ENCODE measurements at places on chromosomes 1 and 21. TPM values are rescaled to one million over a fixed set of nuclear protein-coding genes. Genes with fewer than 3 reads are reported as not detected.

GRCh38 chr21:16942703-16943102 is 570.1 kb upstream of the CXADR start:
- no peak for DNase-seq
- H3K4me1 ChIP-seq = no peaks in the 10 kb centered on the region
- H3K36me3 ChIP-seq = no peaks in the 10 kb centered on the region
- H3K27me3 ChIP-seq = no peaks in the 10 kb centered on the region

GRCh38 chr1:168400139-168400538 is 119.5 kb downstream of the TBX19 start:
- no peaks in the 10 kb centered on the region for H3K27me3 ChIP-seq
- H3K27ac ChIP-seq = no peak overlapping the region
- H3K4me1 ChIP-seq = no peaks in the 10 kb centered on the region
- no peak overlapping the region for H3K4me3 ChIP-seq
- no peaks in the 10 kb centered on the region for H3K36me3 ChIP-seq

DNA sequence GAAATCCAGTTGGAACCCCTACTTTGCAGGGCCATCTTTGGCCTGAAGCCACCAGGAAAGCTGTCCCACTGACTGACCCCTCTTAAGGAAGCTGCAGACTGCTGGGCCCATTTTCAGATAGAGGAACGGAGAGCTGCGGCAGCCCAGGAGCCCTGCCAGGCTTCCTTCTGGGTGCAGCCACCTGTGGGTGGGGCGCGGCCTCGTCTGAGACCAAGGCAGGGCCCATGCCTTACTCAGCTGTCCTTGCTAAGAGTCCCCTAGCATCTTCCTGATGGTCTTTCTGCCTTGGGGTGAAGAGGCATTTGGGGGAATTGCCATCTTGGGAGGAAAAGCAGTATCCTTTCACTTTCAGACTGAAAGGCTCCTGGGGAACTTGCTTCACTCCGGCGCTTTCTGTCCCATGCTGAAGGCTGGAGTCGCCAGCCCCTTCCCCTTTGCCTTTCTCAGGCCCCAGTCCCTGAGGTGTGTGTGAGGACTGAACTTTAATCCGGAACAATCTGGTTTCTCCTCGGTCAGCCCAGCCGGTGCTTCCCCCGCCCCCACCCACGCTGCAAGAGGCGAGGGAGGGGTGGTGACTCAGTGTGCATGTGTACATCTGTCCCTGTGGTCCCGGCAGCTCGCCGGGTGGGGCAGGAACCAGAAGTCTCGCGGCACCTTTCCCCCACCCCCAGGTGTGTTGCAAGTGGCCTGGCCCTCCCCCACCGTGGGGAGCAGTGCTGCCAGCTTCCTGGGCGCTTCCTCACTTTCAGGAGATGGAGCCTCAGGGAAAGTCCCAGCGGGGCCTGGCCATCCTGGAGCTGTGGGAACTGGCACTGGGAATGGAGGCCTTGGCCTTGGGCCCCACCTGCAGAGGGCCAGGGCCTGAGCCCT is 5.1 kb downstream of the ZC3H12A start:
- H3K27me3 ChIP-seq = no peaks in the 10 kb centered on the region
- peak overlapping the region; percentile 76 for H3K27ac ChIP-seq
- peaks cover 39% of the 10 kb centered on the region for H3K4me1 ChIP-seq
- peaks cover 50% of the 10 kb centered on the region for H3K36me3 ChIP-seq
- H3K4me3 ChIP-seq = peak overlapping the region; percentile 8

DNA sequence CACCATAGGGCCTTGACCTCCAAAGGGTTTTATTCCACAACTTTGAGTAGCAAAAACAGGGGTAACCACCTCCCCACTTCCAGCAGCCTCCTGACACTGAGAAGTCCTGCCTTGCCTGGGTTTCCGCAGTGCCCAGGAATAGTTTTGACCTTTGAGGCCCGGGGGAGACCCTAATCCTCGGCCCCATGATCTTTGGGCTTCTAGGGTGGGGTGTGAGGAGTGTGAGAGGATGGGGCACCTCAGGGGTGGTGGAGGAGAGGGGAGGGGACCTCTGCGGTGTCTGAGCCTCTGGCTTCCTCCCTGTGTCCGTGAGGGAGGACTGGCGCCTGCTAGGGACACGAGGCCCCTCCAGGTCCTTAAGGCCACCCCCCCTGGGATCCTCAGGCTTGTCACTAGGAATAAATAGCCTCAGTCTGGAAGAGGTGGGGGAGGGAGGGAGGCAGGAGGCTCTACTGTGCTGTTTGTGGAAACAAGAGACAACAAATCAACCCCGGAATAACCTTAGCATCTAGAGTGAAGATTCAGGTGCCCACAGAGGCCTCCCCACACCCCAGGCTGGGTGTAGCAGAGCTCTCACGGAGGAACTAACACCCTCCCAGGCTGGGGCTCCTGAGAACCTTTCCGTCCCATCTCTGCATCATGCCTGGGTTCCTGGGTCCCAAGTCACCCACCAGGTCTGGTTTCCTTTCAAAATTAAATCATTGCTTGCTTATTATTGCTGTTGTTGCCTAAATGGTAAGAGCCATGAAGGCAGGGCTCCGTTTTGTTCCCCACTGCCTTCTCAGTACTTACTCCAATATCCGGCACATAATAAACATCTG is 904 bp upstream of the FHL3 start:
- H3K4me1 ChIP-seq = peaks cover 38% of the 10 kb centered on the region
- no peak overlapping the region for H3K27ac ChIP-seq
- H3K4me3 ChIP-seq = no peak overlapping the region
- H3K27me3 ChIP-seq = peaks cover 6% of the 10 kb centered on the region

- H3K4me1 ChIP-seq = no peaks in the 10 kb centered on the region
- H3K4me3 ChIP-seq = no peak overlapping the region
- H3K27ac ChIP-seq = no peak overlapping the region
Measured at GRCh38 chr1:68181165-68181556, 51.2 kb downstream of the WLS start.

DNA sequence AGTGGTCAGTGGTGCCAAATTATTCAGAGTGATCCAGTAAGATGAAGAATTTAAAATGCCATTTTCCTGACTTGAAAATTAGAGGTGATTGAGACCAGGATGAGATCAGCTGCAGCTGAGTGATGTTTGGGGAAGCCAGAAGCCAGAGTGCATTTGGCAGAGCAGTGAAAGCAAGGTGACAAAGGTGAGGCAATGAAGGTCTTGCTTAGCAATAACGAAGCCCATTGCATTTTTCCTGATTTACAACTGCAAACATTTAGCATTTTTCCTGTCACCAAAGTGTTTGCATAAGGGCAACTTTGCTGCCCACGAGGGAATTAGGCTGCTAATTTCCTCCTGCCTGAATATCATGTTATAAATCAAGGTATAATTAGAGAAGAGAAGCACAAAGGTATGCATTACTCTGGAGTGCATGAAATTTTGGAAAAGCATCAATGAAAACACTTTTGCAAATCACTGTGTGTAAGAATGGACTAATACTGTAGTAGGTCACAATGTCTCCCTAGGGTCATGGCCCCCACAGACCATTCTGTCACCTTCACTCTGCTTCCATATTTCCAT is 188.2 kb upstream of the LYPLAL1 start:
- no peak overlapping the region for H3K27ac ChIP-seq
- no peaks in the 10 kb centered on the region for H3K4me1 ChIP-seq
- H3K36me3 ChIP-seq = no peaks in the 10 kb centered on the region

DNA sequence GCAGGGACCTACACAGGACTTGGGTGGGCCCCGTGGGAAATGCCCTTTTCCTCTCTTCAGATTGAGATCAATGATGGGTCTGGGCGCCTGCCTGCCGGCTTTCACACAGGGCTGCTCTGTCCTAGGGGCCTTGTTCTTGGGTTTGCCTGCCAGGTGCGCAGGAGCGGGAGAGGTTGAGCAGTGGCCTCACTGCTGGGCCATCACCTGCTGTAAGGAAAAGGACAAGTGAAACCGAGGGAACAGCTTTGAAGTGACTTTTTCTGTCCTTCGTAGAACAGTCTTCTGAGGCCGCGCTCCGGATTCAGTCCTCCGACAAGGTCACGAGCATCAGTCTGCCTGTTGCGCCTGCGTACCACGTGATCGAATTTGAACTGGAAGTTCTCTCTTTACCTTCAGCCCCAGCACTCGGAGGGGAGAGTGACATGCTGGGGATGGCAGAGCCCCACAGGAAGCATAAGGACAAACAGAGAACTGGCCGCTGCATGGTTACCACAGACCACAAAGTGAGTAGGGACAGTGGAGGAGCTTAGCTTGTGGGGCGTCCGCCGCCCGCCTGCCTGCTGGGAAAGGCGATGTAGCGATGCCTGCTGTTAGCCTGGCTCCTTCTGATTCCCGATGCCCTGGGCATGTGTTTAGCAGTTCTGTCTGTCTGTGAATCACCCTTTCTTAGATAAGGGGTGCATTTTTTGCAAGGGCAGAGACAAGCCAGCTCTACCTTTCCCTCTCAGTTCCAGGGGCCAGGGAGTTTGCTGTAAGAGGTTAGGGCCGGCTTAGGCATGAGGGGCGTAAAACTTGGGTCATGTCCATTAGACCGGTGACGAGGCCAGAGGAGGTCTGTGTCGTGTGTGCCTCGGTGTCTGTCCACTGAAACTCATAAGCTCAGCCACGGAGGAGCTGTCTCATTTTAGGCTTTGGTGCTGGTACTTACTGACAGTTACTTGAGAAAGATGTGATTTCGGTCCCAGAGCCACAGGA is 19.5 kb upstream of the PWP2 start:
- peaks cover 27% of the 10 kb centered on the region for H3K4me1 ChIP-seq
- H3K36me3 ChIP-seq = peaks cover 87% of the 10 kb centered on the region
- no peak overlapping the region for H3K27ac ChIP-seq

GRCh38 chr1:114089502-114090138 is 64.0 kb downstream of the SYT6 start:
- H3K4me3 ChIP-seq = no peak overlapping the region
- no peak overlapping the region for H3K27ac ChIP-seq
- no peaks in the 10 kb centered on the region for H3K36me3 ChIP-seq
- no peaks in the 10 kb centered on the region for H3K4me1 ChIP-seq

DNA sequence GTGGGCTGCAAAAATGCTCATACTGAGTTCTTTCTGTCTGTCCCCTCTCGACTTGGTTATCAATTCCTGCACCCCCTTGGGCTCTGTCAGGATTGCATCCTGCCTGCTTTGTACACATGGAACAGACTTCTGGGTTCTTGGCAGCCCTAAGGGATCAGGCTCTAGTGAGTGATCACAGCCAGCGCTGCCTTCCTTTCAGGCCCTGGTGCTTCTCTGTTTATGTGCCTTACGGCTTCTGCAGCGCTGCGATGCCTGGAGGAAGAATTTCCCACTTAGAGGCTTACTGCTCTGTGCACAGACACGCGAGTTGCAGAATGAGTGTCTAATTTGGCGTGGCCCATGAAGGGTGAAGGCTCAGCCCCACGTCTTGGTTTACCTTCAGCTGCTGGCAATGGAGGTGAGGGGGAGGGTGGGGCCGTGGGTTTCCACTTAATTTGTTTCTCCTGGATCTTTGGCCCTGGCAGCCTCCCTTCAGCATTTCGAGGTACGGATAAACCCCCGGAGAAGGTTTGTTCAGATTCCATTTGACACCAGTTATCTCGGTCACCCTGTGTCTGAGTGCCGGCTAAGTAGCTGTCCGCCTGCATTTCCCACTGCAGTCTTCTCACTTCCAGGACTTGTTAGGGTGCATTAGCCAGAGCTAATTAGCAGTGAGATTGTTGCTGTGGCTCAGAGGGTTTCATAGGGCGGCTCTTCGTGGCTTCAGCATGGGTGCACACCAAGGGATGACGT is 227.3 kb downstream of the DYRK1A start:
- H3K27me3 ChIP-seq = no peaks in the 10 kb centered on the region
- no peaks in the 10 kb centered on the region for H3K36me3 ChIP-seq
- H3K27ac ChIP-seq = no peak overlapping the region
- DNase-seq = no peak
- H3K4me1 ChIP-seq = no peaks in the 10 kb centered on the region

GRCh38 chr1:30695439-30695841 is 27.9 kb downstream of the MATN1 start:
- peaks cover 6% of the 10 kb centered on the region for H3K27me3 ChIP-seq
- H3K36me3 ChIP-seq = no peaks in the 10 kb centered on the region
- DNase-seq = no peak
- no peaks in the 10 kb centered on the region for H3K4me1 ChIP-seq

- H3K4me1 ChIP-seq = peaks cover 99% of the 10 kb centered on the region
- peak overlapping the region; percentile 65 for H3K27ac ChIP-seq
- peak overlapping the region; percentile 3 for H3K4me3 ChIP-seq
- no peak for DNase-seq
- H3K36me3 ChIP-seq = peaks cover 6% of the 10 kb centered on the region
- H3K27me3 ChIP-seq = peaks cover 79% of the 10 kb centered on the region
Measured at GRCh38 chr1:155012776-155013602, 10.4 kb downstream of the ZBTB7B start.

- peaks cover 81% of the 10 kb centered on the region for H3K36me3 ChIP-seq
- no peak for DNase-seq
- no peak overlapping the region for H3K4me3 ChIP-seq
Measured at GRCh38 chr1:30735668-30736498, 12.5 kb upstream of the MATN1 start.

DNA sequence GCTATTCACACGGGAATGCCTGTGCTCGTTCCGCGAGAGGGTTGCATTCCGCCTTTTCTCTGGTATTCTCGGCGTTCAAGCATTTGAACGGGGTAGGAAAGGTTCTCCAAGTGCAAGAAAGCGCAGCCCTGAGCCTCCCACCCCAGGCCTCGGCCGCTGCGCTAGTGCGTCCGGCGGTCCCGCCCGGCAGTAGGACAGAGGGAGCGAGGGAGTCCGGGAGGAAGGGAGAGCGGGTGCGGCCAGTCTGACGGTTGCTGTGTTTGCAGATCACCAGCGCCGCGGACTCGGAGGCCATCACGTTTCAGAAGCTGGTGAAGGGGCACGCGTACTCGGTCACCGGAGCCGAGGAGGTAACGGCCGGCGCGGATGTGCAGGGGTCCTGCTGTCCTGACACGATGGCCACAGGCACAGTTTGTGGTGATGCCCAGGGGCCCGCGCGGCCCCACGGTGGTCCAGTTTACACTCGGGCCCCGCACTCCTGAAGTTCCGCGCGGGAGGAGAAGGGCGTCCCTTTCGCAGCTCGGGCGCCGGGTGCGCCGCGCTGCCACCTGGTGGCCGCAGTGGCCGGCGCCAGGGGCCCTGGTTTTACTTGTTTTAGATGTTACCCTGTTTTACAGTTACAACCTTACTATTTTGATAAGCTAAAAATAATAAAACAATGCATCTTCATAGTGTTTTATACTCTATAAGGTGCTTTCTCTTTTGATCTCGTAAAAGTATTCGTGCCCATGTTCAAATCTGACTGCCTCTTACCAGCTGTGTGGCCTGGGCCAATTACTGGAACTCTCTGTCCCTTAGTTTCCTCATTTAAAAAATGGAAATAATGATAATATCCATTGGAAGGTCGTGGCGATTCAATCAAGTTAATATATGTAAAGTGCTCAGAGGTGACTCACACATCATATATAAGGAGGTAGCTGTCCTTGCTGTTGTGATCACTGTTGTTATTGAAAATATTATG is 36.7 kb downstream of the CAPN2 start:
- H3K27ac ChIP-seq = no peak overlapping the region
- no peaks in the 10 kb centered on the region for H3K4me1 ChIP-seq
- H3K27me3 ChIP-seq = no peaks in the 10 kb centered on the region
- DNase-seq = peak; percentile 27

GRCh38 chr1:10489291-10490055 is 14.7 kb downstream of the PEX14 start:
- H3K4me1 ChIP-seq = no peaks in the 10 kb centered on the region
- H3K36me3 ChIP-seq = no peaks in the 10 kb centered on the region
- H3K27ac ChIP-seq = no peak overlapping the region
- DNase-seq = no peak
- H3K4me3 ChIP-seq = no peak overlapping the region

COL6A2 gene
- total RNA-seq = 55.2 TPM

HTR6 gene
- total RNA-seq = not detected

COL18A1 gene
- 18.9 TPM for total RNA-seq

SYNJ1 gene
- total RNA-seq = 4.1 TPM

VHLL gene
- not detected for total RNA-seq
